ENCODE measurements at places on chromosomes 11 and 22. TPM values are rescaled to one million over a fixed set of nuclear protein-coding genes. Genes with fewer than 3 reads are reported as not detected.
A peak's percentile ranks its signal among the peaks of the same experiment; 100 is the strongest.

Gene GAB4
- total RNA-seq = not detected

Gene CHST1
- total RNA-seq = not detected

Gene SUN2
- 25.6 TPM for total RNA-seq

Gene TNNT3
- total RNA-seq = not detected

Gene NAV2
- 4.5 TPM for total RNA-seq

Gene SLC6A5
- total RNA-seq = not detected

Gene CRELD2
- total RNA-seq = 36.2 TPM

Gene EXPH5
- 0.56 TPM for total RNA-seq

Gene MPPED2
- not detected for total RNA-seq

Gene USH1C
- not detected for total RNA-seq

Gene CREB3L1
- total RNA-seq = 10.0 TPM

GRCh38 chr11:126104420-126104819, 41.8 kb upstream of the CDON start:
- H3K4me1 ChIP-seq = no peaks in the 10 kb centered on the region
- DNase-seq = no peak
- H3K27ac ChIP-seq = no peak overlapping the region
- no peaks in the 10 kb centered on the region for H3K36me3 ChIP-seq
- no peak overlapping the region for H3K4me3 ChIP-seq

- DNase-seq = peak; percentile 34
- no peaks in the 10 kb centered on the region for H3K36me3 ChIP-seq
- H3K27ac ChIP-seq = no peak overlapping the region
- no peaks in the 10 kb centered on the region for H3K27me3 ChIP-seq
These were observed 13.0 kb downstream of the SCUBE2 start for GRCh38 chr11:9078113-9079086.

- peak; percentile 79 for DNase-seq
- H3K4me3 ChIP-seq = no peak overlapping the region
- H3K36me3 ChIP-seq = no peaks in the 10 kb centered on the region
These were observed 32.7 kb downstream of the ARHGAP42 start for GRCh38 chr11:100719809-100720221.

GRCh38 chr11:118899296-118899688, 15.6 kb downstream of the CXCR5 start:
- H3K4me1 ChIP-seq = peaks cover 2% of the 10 kb centered on the region
- H3K4me3 ChIP-seq = no peak overlapping the region
- H3K27ac ChIP-seq = no peak overlapping the region
- no peaks in the 10 kb centered on the region for H3K27me3 ChIP-seq
- peaks cover 67% of the 10 kb centered on the region for H3K36me3 ChIP-seq

DNA sequence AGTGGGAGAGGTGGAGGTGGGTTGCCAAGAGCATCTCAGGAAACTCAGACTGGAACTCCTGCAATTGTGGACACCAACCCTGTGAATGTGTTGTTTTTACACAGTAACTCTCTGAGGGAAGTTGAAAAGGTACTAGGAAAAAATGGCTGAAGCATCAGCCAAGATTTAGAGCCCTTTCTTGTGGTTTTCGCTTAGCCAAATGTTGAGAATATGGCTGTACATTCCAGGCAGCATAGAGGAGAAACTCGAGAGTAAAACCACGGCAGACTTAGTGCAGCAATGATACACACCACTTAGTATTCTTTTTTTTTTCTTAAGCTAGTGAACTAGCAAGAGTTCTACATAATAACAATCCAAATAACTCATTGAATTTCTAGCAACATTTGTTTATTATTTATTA, 309.7 kb upstream of the MTNR1B start:
- H3K4me1 ChIP-seq = no peaks in the 10 kb centered on the region
- H3K27ac ChIP-seq = no peak overlapping the region
- H3K27me3 ChIP-seq = no peaks in the 10 kb centered on the region
- DNase-seq = no peak

DNA sequence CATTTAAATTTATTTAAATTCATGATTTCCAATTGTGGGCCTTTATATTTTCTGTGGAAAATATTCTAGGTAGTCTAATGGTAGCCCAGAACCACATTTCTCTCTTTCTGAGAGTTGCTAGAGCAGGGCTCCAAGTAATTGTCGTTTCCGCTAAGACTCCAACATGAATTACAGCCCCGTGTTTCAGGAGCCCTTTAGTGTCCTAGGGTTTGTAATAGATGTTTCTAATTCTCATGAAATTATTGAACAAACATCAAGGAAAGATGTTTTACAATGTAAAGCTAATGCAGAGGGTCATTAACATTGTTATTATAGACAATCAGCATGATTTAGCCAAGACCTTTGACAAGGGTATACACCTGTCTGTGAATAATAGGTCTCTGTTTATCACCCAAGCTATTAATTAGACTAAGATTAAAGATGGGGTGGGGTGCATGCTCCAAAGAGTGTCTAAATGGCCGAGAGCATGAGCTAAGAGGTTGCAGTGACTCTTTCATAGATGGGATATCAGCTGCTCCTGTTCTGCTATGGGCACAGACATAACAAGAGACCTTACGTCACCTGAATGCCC, 81.8 kb upstream of the NTM start:
- H3K36me3 ChIP-seq = no peaks in the 10 kb centered on the region
- H3K4me3 ChIP-seq = no peak overlapping the region
- no peak overlapping the region for H3K27ac ChIP-seq
- H3K4me1 ChIP-seq = no peaks in the 10 kb centered on the region

DNA sequence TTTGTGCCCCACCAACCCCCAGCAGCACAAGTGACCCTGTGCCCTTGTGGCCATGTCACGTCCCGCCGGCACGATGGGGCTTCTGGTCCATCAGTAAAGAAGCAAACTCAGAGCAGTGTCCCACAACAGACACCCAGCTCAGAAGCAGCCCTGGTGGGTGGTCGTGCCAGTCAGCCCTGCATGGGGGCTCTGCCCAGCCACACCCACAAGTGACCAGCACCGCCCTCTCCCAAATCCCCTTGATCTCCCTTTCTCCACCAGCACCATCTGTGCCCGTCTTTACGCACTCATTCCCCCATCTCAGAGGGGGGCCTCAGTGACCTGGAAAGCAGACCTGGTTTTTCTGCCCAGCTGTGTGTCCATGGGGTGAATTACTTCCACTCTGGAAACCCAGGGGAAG, 149.1 kb downstream of the DSCAML1 start:
- H3K4me3 ChIP-seq = no peak overlapping the region
- DNase-seq = no peak
- no peaks in the 10 kb centered on the region for H3K36me3 ChIP-seq

DNA sequence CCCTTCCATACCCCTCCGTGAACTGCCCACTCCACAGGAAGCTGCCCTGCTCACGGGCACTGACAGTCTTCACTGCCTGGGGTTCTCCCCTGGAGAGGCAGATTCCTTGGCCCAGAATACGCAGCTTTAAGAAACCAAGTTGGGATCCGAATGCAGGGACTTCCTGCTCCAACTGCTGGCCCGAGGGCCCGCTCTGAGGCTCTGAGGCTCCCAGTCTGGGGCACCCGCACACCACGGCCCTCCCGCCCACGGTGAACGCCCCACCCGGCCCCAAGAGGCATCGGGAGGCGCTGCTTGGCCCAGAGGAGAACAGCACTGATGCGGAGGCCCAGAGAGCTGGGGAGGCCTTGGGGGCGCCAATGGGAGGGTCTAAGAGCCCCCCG, 42.3 kb downstream of the IGF2 start:
- no peak for DNase-seq
- H3K4me3 ChIP-seq = no peak overlapping the region
- peak overlapping the region; percentile 88 for H3K27ac ChIP-seq
- no peaks in the 10 kb centered on the region for H3K27me3 ChIP-seq

GRCh38 chr11:121672630-121673487, 220.1 kb upstream of the SORL1-AS1 start:
- no peak overlapping the region for H3K27ac ChIP-seq
- no peak overlapping the region for H3K4me3 ChIP-seq
- no peak for DNase-seq

- no peak overlapping the region for H3K4me3 ChIP-seq
- H3K27ac ChIP-seq = no peak overlapping the region
- no peaks in the 10 kb centered on the region for H3K27me3 ChIP-seq
- DNase-seq = no peak
- peaks cover 68% of the 10 kb centered on the region for H3K36me3 ChIP-seq
These were observed 18.8 kb downstream of the SAMM50 start for GRCh38 chr22:43974028-43974545.

GRCh38 chr22:26608129-26608528, 9.7 kb downstream of the CRYBB1 start:
- H3K27ac ChIP-seq = no peak overlapping the region
- H3K36me3 ChIP-seq = no peaks in the 10 kb centered on the region

DNA sequence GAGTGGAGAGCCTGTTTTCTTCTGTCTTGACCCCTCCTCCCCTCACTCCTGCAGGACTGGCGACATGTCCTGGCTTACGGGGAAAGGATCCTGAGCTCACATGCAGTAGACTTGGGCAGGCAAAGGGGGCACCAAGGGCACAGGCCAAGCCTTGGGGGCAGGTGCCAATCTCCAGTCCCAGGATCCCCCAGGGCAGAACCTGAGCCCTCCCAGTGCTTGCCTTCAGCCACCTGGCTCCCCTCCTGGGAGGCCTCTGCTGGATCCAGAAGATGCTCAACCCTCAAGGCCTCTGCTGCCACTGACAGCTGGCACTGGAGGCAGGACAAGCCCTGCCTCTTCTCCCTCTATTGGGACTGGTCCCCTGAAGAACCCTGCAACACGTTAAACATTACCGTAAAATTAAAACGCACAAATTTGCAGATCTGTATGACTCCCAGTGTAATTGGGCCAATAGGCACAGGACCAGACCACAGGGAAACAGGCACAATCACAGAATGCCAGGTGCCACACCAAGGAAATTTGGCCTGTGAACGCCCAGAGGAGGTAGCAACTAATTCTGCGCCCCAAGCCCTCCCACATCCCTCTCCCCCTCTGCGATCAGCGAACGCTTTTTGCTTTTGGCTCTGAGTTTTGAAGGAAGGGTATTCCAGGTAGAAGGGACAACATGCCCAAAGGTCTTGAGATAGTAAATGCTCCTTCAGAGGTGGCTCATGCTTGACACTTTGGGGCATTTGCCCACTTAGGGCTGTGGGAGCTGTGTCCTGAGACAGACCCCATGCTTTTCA, 967 bp upstream of the LZTR1 start:
- peaks cover 11% of the 10 kb centered on the region for H3K4me1 ChIP-seq
- H3K27me3 ChIP-seq = no peaks in the 10 kb centered on the region
- H3K27ac ChIP-seq = peak overlapping the region; percentile 91
- no peak for DNase-seq
- peak overlapping the region; percentile 87 for H3K4me3 ChIP-seq

DNA sequence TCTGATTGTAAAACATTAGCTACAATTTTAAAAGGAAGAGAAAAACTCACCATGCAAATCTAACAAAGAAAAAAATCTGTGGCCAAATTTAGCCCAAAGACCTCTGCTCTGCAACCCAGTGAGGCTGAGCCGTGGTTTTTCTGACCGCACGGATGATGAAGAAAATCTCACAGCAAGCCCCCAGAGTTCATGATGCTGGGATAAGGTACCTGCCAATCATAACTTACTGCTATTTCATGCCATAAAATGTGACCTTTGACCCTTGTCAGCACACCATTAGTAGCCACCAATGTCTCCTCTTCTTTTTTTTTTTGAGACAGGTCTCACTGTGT, 11.1 kb downstream of the CERK start:
- no peak for DNase-seq
- H3K27me3 ChIP-seq = no peaks in the 10 kb centered on the region
- H3K27ac ChIP-seq = no peak overlapping the region
- H3K4me1 ChIP-seq = peaks cover 14% of the 10 kb centered on the region

DNA sequence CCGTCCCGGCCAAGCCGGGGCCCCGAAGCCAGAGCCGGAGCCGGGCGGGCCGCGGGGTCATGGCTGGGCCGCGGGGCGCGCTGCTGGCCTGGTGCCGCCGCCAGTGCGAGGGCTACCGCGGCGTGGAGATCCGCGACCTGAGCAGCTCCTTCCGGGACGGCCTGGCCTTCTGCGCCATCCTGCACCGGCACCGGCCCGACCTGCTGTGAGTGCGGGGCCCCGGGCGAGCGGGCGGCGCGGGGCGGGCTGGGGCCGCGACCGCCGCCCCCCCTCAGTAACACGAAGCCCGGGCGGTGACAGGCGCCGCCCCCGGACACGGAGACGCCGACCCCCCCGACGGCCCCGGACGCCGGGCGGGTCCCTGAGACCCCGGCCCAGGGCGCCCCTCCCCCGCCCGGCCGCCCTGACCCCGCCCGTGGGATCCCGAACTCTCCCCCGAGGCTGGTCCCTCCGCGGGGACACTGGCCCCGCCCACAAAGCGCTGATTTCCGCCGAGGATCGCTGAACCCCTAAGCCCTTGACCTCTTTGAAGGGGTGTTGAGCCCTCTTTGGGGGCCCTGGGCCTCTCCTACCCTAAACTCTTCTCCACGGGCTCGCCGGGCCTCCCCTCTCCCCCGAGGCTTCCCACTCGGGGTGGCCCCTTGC, 389 bp downstream of the MICALL1 start:
- DNase-seq = no peak
- peak overlapping the region; percentile 97 for H3K4me3 ChIP-seq
- peak overlapping the region; percentile 80 for H3K27ac ChIP-seq

- peaks cover 41% of the 10 kb centered on the region for H3K36me3 ChIP-seq
- H3K4me1 ChIP-seq = no peaks in the 10 kb centered on the region
- H3K4me3 ChIP-seq = no peak overlapping the region
- H3K27me3 ChIP-seq = no peaks in the 10 kb centered on the region
- H3K27ac ChIP-seq = no peak overlapping the region
- no peak for DNase-seq
These were observed 74.2 kb downstream of the SWAP70 start for GRCh38 chr11:9738116-9738515.

DNA sequence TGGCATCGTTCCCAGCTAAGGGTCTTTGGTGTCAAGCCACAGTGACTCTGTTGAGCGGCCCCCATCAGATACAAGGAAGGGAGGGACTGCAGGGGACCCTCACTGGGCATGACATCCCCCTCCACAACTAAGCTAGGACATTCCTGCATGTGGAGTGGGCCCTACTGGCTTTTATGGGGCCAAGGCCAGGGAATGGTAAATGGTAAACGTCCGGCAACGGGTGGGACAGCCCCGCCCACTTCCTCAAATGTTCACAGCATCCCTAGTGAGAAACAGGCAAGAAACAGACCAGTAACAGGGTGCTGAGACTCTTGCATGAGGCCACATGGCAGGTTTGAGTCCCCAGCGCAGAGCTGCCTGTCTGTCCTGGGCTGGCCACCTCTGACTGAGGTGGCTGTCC, 4.4 kb downstream of the TMPRSS6 start:
- H3K27me3 ChIP-seq = peaks cover 54% of the 10 kb centered on the region
- no peaks in the 10 kb centered on the region for H3K4me1 ChIP-seq
- H3K4me3 ChIP-seq = no peak overlapping the region
- DNase-seq = no peak
- no peaks in the 10 kb centered on the region for H3K36me3 ChIP-seq

DNA sequence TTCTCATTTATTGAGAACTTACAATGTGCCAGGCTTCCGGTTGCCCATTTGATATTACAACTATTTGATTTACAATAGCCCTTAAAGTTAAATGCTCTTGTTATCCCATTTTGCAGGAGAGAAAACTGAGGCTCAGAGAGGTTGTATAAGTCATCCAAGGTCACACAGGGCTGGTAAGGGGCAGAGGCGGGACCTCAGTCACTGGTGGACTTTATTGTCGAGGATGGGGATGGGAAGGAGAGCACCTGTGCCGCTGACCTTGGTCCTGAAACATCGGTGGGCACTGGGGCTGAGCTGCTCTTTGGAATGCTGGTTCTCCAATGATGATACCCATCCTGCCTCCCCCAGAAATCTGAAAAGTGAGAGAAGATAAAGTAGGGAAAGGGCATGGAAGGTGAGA, 265.4 kb downstream of the MIAT start:
- H3K4me1 ChIP-seq = no peaks in the 10 kb centered on the region
- no peak overlapping the region for H3K27ac ChIP-seq
- H3K27me3 ChIP-seq = peaks cover 17% of the 10 kb centered on the region
- no peak overlapping the region for H3K4me3 ChIP-seq
